ENCODE measurements at places on chromosomes 6 and 20. TPM values are rescaled to one million over a fixed set of nuclear protein-coding genes. Genes with fewer than 3 reads are reported as not detected.

The TFAP2D gene
- not detected for total RNA-seq

The ZBTB46 gene
- total RNA-seq, result 1.2 TPM

The MMP24 gene
- 0.17 TPM for total RNA-seq

The TSPO2 gene
- total RNA-seq, result not detected

The LPA gene
- total RNA-seq, result not detected

The UNC5CL gene
- total RNA-seq, result 0.15 TPM

The BPIFB2 gene
- not detected for total RNA-seq

The TBC1D32 gene
- total RNA-seq, result 3.7 TPM

The EZR gene
- total RNA-seq, result 76.7 TPM

The ENPP1 gene
- 6.6 TPM for total RNA-seq

The DBNDD2 gene
- total RNA-seq, result 12.8 TPM

The OR2H1 gene
- not detected for total RNA-seq

The SALL4 gene
- 1.5 TPM for total RNA-seq

The F13A1 gene
- total RNA-seq, result not detected

The RAB44 gene
- total RNA-seq, result under 0.01 TPM

The TNFRSF6B gene
- 246 TPM for total RNA-seq

The GNMT gene
- total RNA-seq, result not detected

The GSTA3 gene
- total RNA-seq, result not detected

The MGME1 gene
- total RNA-seq, result 20.8 TPM

The IYD gene
- not detected for total RNA-seq

The FHL5 gene
- total RNA-seq, result not detected

The OGFRL1 gene
- 7.2 TPM for total RNA-seq

The PAK5 gene
- total RNA-seq, result under 0.01 TPM

The MOXD1 gene
- 13.8 TPM for total RNA-seq

The PSMB9 gene
- total RNA-seq, result 4.9 TPM

The OPRL1 gene
- total RNA-seq, result 0.67 TPM

The CCDC170 gene
- 0.15 TPM for total RNA-seq

The BCLAF1 gene
- total RNA-seq, result 46.8 TPM

The TGM3 gene
- total RNA-seq, result not detected

The CCM2L gene
- total RNA-seq, result not detected

The SASH1 gene
- 12.3 TPM for total RNA-seq

The SSTR4 gene
- not detected for total RNA-seq

The ITPA gene
- 72.6 TPM for total RNA-seq

The KCNB1 gene
- not detected for total RNA-seq

The CSE1L gene
- total RNA-seq, result 139 TPM

Data from bronchus fibroblast of lung (primary cell).